BE2C (cell line): ENCODE measurements at places on chromosomes 1 and 21.

DNA sequence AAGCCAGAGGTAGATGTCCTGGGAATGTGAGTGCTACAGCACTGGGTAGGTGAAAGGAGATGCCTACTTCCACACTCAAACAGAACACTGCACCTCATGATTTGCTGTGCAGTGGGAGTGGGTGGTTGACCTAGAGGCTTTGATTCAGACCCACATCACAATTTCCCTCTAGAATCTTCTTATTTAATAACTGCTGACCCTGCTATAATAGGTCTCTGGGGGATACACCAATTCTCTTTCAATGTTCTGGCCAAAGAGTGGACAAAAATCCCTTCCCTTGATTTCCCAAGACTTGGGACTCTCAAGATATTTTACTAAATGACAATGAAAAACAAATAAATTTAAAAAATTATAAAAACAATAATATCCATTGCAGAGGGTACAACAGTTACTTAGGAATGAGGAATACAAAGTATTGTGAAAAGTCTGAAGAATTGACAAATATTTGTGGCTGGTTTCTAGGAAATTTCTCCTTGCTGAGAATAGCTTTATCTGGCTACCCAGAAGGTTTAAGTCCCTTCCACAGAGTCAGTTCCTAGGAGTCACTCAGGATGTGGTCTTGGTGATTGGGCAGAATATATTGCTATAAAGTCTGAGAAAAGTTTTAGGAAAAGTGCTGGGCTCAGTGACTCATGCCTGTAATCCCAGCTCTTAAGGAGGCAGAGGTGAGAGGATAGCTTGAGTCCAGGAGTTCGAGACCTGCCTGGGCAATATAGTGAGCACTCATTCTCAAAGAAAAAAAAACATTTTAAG is 2.4 kb upstream of the FCGR2A start:
- DNase-seq = no peak

DNA sequence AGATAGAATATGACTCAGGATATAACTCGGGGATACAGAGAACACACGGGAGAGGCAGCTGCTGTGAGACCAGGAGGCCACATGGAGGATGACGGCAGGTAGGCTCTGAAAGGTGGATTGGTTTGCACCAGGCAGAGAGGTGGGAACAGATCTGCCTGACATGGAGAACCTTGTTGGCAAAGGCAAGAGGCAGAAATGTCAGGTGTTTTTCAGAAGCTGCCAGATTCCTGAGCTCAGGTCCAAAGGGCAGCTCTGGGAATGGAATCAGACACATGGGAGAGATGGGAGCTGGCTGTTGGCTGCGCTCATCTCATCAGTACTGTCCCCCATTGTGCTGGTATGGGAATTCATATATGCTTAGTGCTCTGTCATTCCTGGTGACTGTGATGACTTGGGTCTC is 19.2 kb downstream of the SYT6 start:
- DNase-seq = no peak

- DNase-seq = no peak
Measured at GRCh38 chr1:64608651-64609048, 136.2 kb upstream of the RAVER2 start.

DNA sequence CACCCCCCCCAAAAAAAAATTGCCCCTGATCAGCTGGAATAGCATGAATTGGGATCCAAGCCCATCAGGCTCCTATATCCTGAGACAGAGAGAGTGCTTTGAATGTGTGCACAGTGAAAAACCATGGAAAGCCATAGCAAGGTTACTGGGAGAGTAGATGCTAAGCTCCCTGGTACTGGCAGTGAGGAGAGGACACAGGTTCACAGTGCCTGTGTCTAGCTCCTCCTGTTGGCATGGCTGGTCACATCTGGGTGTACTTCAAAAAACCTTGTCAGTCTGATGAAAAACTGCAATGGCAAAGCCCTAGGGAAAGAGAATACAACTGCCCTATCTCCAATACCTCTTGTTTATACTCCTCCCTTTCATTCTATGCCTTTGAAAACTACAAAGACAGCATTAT is 12.9 kb downstream of the COPA start:
- no peak for DNase-seq

DNA sequence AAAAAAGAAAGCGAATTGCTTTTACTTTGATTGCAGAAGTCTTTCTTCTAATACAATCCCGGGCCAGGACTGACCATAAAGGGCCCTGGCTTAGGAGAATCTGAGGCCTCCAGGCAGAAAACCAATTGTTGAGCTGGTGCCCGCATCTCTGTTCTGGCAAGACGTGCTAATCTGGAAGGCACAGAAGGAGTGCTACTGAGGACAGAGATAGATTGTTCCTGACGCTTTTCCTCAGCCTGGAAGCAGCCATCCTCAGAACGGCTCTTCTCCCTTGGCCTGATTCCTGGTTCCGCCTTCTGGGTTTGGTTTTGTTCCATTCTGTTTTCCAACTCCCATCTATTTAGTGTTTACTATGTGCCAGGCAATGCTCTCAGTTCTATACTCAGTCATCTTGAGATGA is 44.8 kb upstream of the SPOCD1 start:
- no peak for DNase-seq

GRCh38 chr1:227792216-227793078 is 23.0 kb upstream of the PRSS38 start:
- DNase-seq = no peak

DNA sequence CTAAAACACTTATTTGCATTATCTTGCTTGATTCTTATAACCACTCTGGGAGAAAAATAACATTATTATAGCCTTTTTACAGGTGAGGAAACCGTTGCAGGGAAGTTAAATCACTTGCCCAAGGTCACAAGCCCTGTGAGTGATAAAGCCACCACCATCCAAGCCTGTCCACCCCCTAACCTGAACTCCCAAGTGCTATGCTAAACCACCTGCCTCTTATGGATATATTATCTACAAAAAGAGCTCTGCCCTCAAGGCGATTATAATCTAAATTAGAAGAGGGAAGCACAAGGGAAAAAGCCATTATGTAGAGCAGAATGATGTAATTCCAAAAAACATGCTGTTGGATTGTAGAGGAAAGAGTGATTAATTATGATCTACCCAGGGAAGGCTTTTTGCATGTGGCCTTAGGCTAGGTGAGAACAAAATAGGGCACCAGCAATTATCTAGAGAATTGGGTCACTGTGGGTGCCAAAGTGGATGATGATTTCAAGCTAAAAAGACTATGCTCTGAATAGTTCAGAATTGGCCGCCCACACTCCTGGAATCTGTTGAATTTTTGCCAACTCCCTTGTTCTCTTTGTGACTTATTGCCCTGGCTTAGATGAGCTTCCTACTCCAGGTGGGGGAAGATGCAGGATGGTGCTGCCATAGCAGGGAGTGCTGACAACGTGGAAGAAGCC is 205.3 kb downstream of the FGGY start:
- DNase-seq = peak; percentile 14

- peak; percentile 46 for DNase-seq
Measured at GRCh38 chr1:152188673-152189591, 29.9 kb upstream of the RPTN start.

DNA sequence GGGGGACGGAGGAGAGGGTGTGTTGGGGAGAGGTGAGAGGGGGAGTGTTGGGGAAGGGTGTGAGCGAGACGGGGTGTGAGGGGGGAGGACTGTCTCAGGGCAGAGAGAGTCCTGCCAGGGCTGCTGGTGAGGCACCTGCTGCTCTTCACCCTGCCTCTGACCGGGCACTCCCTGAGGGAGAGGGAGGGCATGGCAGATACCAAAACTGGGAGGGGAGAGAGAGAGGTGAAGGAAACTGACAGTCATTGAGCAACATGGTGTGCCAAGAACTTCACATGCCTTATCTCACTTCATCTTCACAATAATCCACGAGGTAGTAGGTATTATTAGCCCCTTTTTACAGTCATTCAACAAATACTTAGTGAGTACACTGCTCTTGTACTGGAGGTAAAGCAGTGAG is 61.3 kb upstream of the ARTN start:
- no peak for DNase-seq

GRCh38 chr1:3097861-3098260 is 28.9 kb downstream of the PRDM16 start:
- no peak for DNase-seq

- DNase-seq = no peak
Measured at GRCh38 chr1:183914891-183915290, 110.0 kb downstream of the RGL1 start.

GRCh38 chr1:154485910-154486496 is 16.0 kb upstream of the TDRD10 start:
- no peak for DNase-seq

GRCh38 chr1:244347942-244348341 is 103.8 kb downstream of the ADSS2 start:
- DNase-seq = no peak

- DNase-seq = peak; percentile 39
Measured at GRCh38 chr1:165897326-165898303, 70.2 kb downstream of the UCK2 start.

DNA sequence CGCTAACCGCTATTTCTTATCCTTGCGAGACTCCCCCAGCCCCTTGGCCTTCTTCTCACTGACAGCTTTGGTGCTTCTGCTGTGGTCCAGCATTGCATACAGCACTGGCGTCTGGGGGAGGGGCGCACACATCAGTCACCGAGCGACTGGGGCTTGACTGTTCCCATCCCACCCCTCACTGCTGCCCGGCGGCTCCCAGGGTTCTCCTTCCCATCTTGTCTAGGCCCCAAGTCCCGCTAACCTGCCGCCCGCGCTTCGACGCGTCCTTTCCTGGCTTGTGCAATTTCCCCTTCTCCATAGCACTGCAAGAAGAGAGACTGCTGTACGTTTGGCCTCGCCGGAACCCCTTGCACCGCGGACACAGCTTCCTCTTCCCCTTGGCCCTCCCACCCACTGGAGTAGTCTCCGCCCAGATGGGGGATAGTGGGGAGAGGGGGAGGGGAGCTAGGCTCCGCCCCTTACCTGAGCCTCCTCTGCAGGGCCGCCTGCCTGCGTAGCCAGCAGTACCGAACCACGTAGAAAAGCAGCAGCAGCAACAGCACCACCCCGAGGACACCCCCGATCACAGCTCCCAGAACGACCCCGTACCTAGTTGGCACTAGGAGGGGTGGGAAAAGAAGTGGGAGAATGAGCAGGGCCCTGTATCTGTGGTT is 3.8 kb downstream of the MPZ start:
- peak; percentile 65 for DNase-seq

- no peak for DNase-seq
Measured at GRCh38 chr1:202152399-202152798, 7.9 kb upstream of the ARL8A start.

- DNase-seq = no peak
Measured at GRCh38 chr1:231214918-231215680, 25.9 kb upstream of the GNPAT start.

DNA sequence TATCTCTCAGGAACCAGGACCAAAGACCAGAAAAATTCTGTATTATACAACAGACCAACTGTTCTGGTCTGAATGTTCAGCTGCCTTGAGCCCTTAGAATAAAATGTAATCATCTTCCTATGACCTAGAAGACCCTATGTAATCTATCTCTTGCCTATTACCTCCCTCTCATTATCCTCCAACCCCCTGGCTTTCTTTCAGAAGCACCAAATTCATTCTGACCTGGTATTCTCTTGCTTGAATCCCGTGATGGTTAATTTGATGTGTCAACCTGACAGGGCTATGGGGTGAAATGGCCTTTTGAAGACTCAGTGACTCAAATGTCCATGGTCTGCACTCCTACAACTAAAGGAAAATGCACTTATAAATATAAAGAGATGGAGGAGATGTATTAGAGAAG is 21.8 kb upstream of the FBXO28 start:
- no peak for DNase-seq

DNA sequence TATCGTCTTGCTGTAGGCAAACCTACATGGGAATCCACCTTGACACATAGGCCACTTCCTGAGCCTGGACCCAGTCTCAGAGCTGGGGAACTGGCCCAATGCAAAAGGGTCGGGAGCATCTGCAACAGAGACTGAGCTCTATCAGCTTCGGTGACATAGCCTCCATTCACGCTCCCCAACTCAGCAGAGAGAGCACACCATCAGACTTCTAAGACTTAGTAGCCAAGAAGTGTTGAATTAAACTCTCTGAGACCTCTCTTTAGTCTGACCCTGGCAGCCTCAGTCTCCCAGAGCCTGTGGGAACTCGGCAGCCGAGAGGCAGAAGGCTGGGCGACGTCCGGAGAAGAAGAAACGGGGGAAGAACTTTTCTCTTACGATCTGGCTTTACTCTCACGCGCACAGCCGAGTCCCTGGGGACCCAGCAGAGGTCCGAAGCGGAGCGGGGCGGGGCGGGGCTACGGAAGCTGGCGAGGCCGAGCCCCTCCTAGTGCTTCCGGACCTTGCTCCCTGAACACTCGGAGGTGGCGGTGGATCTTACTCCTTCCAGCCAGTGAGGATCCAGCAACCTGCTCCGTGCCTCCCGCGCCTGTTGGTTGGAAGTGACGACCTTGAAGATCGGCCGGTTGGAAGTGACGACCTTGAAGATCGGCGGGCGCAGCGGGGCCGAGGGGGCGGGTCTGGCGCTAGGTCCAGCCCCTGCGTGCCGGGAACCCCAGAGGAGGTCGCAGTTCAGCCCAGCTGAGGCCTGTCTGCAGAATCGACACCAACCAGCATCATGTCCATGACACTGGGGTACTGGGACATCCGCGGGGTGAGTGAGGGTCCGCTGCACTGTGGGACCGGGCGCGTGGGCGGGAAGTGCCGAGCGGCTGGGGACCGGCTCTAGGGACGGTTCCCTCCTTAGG is at the start of gene GSTM4:
Gene GSTM4, plus strand, starts transcription at position 485 of the 905 bp plus-strand sequence. Its CDS starts 291 bp downstream, at position 776.
- peak; percentile 90 for DNase-seq

DNA sequence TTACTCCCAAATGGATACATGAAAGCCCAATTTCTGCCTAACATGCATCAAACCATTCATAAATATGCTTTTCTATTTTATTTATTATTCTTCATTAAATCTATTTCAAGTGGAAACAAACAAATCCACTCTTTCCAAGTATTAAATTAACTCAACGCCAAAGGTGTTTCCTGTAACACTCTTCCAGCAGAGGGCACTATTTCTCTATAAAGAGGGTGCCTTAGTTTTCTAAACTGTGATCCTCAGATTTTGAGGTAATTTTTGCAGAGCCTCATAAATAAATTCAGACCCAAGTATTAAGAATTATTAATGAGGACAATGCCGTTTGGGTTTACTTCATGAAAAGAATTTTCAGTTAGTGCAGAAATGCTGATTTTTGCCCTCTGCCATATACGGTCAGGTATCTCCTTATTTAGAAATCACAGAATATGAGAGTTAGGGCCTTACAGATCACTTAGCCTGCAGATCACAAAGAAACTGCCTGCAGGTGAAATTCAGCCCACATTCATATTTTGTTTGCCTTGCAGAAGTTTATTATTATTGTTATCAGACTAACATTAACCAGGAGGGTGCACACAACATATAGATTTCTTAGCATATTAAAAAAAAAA is 40.1 kb upstream of the MYSM1 start:
- peak; percentile 7 for DNase-seq

GRCh38 chr1:93990010-93990409 is 80.8 kb upstream of the GCLM start:
- DNase-seq = no peak
